GM06990 (cell line): ENCODE measurements at places on chromosomes 12 and 14.

DNA sequence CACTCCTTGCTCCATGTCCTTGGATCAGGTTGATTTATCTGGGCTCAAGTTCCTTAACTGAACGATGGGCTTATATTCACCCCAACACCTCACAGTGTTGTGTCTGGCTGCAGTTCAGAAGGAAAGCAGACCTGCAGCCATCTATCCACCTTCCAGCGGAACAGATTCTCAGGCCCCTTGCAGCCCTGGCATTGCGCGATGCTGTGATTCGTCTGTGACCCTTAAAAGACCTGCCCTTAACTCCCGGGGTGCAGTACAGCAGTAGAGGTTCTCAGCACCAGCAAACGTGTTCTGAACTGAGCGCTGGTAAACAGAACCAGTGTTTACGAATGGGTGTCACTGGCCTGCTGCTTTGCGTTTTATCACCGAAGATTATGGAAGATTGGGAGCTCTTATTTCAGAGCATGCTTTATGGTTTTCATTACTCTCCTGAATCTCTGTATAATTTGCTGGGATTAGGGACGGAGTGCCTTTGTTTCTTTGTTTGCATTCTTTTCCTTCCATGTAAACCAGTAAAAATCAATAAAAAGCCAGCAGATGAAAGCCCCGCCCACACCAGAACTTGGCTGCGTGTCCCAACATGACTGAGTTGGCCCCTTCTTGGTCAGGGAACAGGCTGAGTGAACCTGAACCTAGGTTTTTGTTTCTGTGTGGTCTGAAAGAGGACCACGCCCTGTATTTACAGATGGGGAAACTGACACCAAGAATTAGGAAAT lies 286.7 kb upstream of the CRY1 start:
- no peak for DNase-seq

DNA sequence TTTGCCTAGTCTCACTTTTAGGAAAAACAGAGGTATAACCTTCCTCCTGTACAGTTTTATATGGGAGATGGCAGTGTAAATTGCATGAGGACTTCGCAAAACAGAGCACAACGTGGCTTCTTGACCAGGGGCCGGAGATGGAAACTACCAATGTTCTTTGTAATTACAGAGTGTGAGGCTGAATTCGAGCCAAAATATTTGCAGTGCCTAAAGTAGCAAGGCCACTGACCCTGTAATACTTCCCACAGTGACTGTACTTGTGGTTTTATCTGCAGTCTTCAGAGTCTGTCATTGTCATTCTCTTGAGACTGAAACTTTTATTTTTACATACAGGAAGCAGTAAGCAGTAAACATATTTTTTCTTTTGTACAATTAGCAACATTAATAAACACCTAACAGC lies 98.9 kb downstream of the RERG start:
- DNase-seq, result no peak

DNA sequence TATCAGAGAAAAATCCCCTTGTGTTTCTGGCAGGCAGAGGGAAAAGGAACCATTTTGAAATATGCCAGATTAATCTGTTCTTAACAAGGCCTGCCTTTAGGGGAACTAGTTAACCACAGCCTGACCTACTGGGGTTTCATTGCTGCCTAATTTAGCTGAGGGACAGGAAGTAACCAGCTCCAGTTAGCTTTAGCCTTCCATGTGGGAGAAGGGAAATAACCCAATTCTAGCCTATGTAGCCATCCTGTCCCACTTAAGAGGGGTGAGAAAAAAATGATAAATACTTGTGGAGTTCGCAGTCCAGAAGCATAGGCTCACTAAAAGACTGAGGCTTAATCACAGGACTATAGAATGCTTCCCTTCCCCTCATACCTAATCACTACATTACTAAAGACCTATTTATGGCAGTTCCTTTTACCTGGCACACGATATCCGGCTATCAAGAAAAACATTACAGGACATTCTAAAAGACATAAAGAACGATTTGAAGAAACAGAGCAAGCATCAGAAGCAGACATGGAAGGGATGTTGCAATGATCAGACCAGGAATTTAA lies 22.8 kb downstream of the COX8C start:
- DNase-seq, result peak; percentile 61

- DNase-seq, result peak; percentile 36
Measured at GRCh38 chr12:92362785-92363184, 217.1 kb upstream of the BTG1 start.

DNA sequence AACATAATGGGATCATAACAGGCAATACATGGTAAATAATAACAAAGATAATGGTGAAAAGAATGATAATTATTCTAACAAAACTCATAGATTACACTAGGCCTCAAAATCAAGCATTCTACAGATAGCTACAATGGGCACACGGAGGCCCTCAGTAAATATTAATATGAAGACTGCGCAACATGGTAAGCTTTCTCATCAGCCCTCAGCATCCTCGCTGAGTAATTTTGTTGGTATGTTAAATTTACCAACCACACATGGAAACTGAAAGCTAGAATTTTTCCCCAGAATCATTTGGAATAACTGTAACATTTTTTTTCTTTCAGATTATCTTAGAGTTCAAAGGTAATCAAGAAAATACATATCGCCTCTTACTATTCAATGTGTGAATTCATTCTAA lies 74.2 kb upstream of the PYGL start:
- no peak for DNase-seq

- DNase-seq, result no peak
Measured at GRCh38 chr14:67245104-67245503, 3.9 kb downstream of the PALS1 start.

GRCh38 chr12:132614861-132615578 lies 3.6 kb upstream of the P2RX2 start:
- DNase-seq, result no peak

DNA sequence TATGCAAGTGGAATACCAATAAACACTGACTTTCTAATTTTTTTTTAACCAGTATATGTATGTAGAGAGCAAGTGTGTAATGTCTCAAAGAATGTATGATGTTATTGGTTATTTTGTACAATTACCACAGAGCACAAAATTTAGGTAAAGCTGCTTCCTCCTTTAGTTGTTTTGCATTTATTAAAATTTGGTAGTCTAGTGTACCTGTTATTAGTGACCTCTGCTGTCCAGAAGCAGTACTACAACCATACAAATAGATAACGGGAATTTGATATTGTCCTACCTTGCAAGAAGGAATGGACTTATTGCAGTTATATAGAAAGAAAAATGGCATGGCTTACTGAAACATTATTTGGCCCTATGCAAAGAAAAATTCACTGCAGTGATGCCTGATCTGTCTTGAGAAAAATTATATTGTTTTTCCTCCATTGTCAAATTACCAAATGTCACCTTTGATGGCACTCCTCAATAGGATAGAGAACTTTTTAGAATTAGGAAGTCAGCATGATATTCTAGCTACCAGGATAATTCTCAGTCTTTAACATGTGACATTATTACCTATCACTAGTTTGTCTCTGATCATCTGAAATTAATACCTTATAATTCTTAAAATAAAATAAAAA lies 153.9 kb upstream of the RMST start:
- DNase-seq, result peak; percentile 31

- DNase-seq, result no peak
Measured at GRCh38 chr14:100306998-100307765, 938 bp upstream of the SLC25A29 start.
